Stimulated activated CD8-positive, alpha-beta memory T cell treated with anti-CD3 and anti-CD28 coated beads, Interleukin-7, amount 100 ng/mL, for 48 hours (primary cell): ENCODE measurements at places on chromosomes 2 and 18.

DNA sequence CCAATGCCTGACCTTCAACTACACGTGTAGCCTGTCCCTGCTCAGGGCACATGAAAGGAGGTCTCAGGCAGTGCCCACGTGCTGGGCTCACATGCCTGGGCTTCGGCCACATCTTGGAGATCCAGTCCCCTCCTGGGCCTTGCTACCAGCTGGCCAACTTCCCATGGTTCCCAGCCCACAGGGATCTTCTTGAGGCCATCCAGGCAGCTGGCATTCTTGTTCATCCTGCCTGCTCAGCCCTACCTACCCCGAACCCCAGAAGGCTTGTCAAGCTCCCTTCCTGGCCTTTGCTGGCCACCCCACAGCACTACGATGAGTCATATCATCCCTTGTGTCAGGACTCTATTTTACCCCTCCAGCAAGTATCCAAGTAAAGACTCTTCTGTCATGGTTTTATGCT lies 97.1 kb downstream of the ZBTB7C start:
- no peak for DNase-seq

GRCh38 chr2:221360742-221361141 lies 211.4 kb downstream of the EPHA4 start:
- DNase-seq: no peak

- no peak for DNase-seq
Measured at GRCh38 chr2:232073699-232074098, 112.2 kb downstream of the DIS3L2 start.

- DNase-seq: no peak
Measured at GRCh38 chr2:47484396-47484795, 81.4 kb downstream of the MSH2 start.

DNA sequence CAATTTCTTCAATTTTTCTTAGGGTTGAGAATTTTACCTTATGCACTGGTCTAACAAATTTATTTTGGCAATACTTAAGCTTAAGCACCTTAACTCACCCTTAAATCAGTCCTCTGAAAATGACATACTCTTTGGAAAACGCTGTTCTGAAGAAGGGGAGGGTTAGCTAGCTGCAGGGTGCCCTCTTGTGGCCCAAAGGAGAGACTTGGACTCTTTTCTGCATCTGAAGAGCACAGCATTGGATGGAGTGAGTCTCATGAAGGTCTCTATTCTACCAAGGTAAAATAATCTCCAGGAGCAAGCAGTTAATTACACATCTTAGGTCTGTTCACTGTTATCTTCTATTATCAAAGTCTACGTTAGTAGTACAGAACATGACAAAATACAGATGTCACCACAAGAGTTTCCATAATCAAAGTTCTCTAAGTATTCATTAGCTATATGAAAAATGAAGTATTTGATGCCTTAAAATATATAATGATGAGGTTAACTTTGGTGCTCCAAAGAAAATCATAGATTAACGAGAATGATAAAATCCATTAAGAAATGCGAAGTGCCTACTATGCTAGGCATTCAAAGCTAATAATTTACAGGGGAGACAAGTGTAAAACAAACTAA lies 24.4 kb downstream of the PUM2 start:
- peak; percentile 25 for DNase-seq

DNA sequence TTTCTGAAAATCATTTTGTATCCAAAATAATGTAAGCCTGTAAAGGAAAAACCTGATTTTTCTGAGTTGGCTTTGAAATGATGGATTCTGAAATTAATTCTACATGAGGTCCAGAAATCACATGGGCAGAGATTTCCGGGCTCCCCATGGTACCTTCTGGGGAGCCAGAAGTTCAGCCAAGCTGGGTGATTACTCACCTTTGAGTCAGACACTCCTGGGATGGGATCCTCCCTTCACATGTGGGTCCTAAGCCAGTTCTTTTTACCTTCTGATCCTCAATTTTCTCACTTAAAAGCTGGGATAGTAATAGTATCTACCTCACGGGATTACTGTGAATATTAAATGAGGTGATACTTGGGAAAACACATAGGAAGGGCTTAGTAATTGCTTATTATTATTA lies 179.8 kb upstream of the EPAS1 start:
- no peak for DNase-seq

GRCh38 chr2:228987441-228988155 lies 283.5 kb downstream of the PID1 start:
- no peak for DNase-seq

- no peak for DNase-seq
Measured at GRCh38 chr2:189305291-189305943, 125.9 kb upstream of the COL5A2 start.

- DNase-seq: no peak
Measured at GRCh38 chr2:57536535-57537231, 509.9 kb upstream of the VRK2 start.

DNA sequence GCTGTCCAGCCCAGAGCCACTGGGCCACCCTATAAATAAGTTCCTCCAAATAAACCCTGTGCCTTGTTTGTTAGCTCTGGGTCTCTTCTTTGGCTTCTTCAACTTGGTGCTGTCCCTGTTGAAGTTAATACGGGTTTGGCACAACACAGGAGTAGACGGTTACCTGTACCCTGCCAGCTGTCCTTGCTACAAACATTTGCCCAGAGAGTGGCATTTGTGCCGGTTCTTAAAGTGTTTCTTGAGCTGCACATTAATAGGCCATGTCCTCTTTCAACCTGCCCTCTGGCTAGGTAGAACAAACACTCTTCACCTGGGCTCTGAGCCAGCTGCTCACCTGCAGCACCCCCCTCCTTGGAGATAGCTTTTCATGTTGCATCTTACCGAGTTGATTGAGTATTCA lies 139.2 kb downstream of the NEDD4L start:
- no peak for DNase-seq

DNA sequence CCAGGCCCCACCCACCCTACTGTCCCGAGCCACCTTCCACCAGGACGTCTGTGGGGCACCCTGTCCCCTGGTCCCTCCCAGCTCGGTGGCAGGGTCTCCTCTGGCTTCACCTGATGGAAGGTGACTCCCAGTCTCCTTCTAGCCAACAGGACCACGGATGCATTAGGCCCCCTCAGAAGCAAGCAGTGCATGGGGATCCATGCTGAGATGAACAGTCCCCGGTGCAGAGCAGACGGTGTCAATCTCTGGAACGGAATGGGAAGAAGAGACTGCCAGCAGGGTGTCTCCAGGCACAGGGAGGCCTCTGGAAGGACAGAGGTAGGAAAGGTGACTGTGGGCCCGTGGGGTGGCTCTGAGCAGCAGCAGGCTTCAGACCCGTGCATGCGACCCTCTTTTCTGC lies 65.2 kb upstream of the FZD7 start:
- no peak for DNase-seq

DNA sequence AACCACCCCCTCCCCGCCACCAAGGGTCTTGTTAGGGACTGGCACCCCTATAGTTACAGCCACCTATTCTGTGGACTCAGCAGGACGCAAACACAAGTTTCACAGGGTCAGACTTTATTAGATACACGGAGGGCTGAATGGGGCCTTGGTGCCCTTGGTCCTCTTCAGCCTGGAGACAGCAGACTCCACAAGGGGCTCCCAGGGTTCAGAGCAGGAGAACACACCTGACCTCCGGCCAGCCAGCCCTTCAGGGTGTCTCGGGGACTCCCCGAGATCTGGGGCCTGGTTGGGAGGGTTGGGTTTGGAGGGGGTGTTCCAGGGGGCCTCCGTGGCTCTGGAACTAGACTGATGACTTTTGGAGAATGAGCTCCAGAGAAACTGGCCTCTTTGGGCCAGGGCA lies 2.3 kb upstream of the PREB start:
- no peak for DNase-seq

DNA sequence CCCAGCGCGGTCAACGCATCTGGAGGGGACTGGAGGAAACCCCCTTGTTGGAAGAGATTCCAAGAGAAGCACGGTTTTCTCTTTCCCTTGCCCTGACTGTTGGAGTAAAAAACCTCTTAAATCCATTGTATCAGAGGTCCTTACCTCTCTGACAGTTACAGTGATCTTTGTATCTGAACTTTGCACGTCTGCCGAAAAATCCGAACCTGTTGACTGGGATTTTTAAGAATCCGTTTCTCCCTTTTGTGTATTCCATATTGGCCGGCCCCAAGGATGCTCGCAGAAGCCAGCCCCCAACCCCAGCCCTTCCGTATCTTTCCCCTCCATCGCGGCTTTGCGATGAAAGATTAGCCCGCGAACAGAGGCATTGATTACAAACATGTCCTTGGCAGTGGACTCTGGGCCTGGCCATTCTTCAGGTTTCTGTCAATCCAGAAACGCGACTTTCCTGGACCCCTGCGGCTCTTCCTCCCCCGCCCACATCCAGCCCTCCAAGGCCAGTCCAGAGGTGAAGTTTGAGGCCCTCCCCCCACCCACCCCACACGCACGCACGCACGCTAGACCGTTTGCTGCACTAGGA lies 4.6 kb upstream of the DLX1 start:
- no peak for DNase-seq

- no peak for DNase-seq
Measured at GRCh38 chr2:115763601-115764000, 1321.2 kb downstream of the DPP10 start.

DNA sequence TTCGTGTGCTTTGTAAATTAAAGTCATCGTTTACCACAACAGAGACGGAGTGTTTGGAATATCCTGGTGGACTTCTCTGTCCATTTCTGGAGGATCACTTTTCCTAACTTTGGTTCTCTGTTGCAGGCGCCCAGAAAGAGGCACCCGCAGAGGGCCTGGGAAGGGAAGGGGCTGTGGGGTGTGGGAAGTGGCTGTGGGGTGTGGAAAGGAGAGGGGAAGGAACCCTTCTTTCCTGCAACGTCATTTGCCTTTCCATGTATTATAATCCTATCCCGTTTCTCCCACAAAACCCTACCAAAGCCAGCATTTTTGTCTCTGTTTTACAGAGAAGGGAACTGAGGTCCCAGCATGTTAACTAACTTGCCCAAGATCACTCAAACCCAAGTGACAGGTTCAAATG lies 210.0 kb downstream of the KLHL29 start:
- no peak for DNase-seq

GRCh38 chr2:191325651-191326365 lies 80.6 kb downstream of the MYO1B start:
- no peak for DNase-seq

GRCh38 chr2:199457147-199458008 lies at the start of gene SATB2:
TSS of gene SATB2 (minus strand) at chr2:199457939. CDS start at chr2:199456037, 1,902 bp downstream.
- DNase-seq: no peak

GRCh38 chr2:181780657-181781056 lies 100.3 kb upstream of the NEUROD1 start:
- no peak for DNase-seq

DNA sequence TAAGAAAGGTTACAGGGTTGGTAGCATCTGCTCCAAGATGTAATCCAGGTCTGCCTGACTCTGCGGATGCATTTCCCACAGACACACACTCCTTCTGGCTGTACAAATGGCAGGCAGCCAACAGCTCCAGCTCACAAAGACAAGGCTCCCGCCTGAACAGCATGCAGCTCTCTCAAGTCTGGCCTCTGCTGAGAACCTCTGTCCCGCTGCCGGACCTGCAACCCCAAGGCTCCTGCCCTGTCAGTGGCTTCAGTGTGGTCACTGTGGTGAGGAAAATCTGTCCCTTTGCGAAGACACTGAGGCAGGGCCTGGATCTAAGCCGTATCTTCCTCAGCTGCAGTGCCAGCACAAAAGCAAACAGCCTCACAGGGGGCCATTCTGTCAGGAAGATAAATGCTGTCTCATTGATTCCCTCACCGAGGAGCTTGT lies 469.3 kb upstream of the MEX3C start:
- no peak for DNase-seq

- no peak for DNase-seq
Measured at GRCh38 chr2:196592331-196592910, 47.1 kb upstream of the CCDC150 start.

GRCh38 chr2:236588932-236589592 lies 19.4 kb downstream of the ACKR3 start:
- no peak for DNase-seq

DNA sequence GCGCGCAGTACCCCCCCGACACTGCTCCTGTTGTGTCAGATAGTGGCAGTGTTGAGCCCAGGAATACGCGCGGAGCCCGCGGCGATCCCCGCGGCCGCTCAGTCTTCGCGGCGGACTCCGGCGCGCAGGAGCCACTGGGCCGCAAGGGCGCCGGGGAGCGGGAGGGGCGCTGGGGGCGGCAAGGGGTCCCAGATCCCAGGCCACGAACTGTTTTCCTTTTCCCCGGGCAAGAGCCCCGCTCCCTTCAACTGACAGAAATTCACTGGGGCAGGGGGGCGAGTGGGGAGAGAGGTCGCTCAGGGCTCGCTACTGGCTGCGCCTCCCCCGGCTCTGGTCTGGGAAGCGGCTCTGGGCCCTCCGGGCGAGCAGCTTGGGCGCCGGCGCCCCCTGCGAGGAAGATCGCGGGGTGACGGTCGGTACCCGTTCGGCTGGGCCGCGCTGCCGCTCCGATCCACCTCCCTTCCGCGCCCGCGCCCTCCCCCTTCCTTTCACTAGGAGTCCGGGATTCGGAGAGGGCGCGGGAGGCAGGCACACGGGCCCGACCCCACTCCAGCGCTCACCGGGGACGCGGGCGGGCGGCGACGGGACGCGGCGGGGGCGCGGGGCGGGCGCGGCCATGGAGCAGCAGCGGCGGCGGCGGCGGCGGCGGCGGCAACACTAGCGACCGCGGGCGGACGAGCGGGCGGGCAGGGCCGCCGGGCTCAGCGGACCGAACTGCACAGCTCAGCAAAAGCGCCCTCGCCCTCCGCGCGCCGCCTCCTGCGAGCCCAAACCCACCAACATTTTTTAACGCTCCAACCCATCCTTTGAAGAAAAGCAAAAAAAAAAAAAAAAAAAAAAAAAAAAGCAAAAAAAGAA lies 1.4 kb upstream of the SETBP1 start:
- DNase-seq: peak; percentile 58

GRCh38 chr2:107808959-107809358 lies 17.7 kb upstream of the RGPD4 start:
- DNase-seq: no peak

- DNase-seq: no peak
Measured at GRCh38 chr2:5495586-5495985, 196.6 kb upstream of the SOX11 start.
